ENCODE measurements at places on chromosomes 12 and 14. TPM values are rescaled to one million over a fixed set of nuclear protein-coding genes. Genes with fewer than 3 reads are reported as not detected.

ADAM21 gene
- total RNA-seq = 0.88 TPM

C12orf54 gene
- not detected for total RNA-seq

LRRC9 gene
- not detected for total RNA-seq

KHNYN gene
- total RNA-seq = 15.0 TPM

ZNF10 gene
- 3.0 TPM for total RNA-seq

GPR137C gene
- total RNA-seq = 0.49 TPM

LTA4H gene
- 85.7 TPM for total RNA-seq

AQP6 gene
- not detected for total RNA-seq

SIX4 gene
- 8.3 TPM for total RNA-seq

CD4 gene
- not detected for total RNA-seq

RAD52 gene
- total RNA-seq = 11.2 TPM

TAS2R19 gene
- total RNA-seq = 0.21 TPM

DNA sequence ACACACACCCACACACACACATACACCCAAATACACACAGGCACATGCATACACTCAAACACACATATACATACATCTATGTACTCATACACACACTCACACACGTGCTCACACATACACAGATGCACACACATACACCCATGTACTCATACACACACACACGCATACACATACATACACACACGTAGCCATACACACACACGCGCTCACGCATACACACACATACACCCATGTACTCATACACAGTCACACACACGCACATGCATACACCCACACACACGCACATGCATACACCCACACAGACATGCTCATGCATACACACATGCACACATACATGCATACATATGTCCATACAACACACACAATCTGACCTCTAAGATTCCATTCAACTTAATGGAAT lies 87.7 kb upstream of the ANO2 start:
- no peak for DNase-seq

GRCh38 chr12:132125736-132126135 lies 18.4 kb downstream of the DDX51 start:
- DNase-seq = no peak

DNA sequence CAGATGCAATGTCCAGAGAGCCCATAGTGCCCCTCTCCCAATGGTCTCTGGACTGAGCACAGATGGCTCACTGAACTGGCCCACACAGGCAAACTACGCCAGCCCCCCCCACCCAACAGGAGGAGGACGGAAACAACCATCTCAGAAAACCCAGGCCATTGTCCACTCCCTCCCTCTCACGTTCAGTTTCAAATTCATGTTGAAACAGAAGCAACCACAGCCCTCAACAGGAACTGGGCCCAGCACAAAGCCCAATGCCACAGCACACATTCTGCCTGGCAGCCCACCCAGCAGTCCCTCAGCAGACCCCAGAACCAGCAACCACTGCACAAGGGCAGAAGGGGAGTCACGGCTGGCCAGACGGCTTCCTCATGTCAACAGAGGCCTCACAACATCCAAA lies 10.6 kb downstream of the CCDC88C start:
- DNase-seq = no peak

DNA sequence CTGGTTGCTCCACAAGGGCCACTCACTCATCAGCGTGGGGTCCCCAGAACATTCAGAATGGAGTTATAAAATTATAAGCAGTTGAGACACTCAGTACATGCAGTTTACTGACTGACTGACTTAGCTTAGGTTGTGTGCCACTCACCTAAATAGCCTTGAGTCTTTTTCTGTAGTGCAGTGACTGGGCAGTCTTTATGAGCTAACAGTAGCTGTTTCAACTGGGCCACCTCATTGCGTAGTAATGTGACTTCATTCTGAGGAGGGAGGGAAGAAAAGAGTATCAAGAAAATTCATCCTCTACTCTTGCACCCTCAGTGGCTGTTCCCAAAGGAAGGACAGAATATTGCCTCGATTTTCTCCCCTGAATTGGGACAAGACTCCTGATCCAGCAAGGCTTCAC lies 15.8 kb upstream of the NPFF start:
- DNase-seq = no peak

DNA sequence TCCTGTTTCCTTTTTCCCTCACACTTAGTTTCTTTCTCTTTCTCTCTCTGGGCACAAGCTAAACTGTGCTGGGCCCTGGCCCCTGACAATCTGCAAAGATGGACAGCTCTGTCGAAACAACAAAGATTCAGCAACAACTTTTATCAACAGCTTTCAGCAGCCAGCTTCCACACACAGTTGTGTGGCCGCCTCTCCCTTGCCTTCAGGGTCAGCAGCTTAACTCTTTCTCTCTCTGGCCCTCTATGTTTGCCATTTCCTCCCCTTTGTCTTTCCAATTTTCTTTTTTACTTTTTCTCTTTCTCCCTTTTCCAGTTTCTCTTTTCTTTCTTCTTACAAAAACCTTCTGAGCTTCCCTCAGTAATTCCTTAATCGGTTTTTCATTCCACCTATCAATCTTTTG lies 43.3 kb downstream of the IQSEC3 start:
- DNase-seq = no peak

- DNase-seq = no peak
Observed at GRCh38 chr14:68333262-68333661, 459.6 kb downstream of the ZFP36L1 start.

DNA sequence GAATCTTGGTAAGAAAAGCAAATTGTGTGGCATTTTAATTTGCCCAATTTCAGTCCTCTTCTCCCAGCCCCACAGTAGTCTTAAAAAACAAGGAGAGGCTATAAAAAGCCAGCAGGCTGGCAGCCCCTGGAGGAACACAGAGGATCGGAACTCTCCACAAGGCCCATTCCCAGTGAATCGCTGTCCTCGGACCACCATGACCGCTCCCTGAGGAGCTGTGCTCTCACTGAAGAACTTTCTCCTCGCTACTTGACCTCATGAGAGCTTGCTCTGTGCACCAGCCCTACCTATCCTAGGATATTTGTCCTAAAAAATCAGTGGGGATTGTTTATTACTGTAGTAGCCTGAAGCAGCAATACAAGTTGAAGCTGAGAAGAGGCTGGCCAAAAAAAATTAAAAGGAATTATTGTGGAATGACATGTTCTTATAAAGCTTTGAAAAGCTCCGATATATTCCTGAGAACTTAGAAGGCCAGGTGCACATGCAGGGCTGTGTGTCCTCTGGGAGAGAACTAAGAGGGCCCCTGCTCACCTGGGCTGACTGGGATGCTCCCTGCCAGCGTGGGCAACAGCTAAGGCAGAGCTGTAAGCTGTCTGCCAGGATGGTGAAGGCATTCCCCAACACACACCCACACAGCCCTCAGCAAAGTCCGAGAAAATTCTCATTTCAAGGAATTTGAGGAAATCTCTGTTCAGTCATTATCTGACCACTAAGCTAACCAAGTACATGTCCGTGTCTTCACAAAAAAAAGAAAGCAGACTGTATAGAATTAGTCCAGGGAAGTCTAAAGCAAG lies 148.8 kb upstream of the SFSWAP start:
- DNase-seq = no peak

- DNase-seq = peak; percentile 45
Observed at GRCh38 chr12:122062832-122063693, 15.5 kb upstream of the MLXIP start.

DNA sequence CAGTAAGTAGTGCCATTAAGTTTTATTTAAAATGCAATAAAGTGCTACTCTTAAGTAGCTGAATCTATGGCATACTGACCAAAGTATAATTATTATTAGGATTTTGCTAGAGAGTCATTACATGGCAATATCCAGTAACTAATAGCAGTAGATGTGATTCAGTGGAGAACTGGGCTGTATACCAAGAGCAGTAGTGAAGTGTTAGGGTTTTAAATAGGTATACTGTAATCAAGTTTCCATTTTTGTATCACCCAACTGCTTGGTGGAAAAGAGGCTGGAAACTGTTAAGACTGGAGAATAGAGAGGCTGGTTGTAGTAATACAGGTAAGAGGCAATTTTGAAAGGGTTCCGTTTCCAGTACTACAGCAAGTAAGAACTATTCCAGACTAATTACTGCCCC lies 13.3 kb upstream of the LLPH start:
- DNase-seq = no peak

- DNase-seq = no peak
Observed at GRCh38 chr14:101925152-101925551, 39.2 kb upstream of the DYNC1H1 start.

DNA sequence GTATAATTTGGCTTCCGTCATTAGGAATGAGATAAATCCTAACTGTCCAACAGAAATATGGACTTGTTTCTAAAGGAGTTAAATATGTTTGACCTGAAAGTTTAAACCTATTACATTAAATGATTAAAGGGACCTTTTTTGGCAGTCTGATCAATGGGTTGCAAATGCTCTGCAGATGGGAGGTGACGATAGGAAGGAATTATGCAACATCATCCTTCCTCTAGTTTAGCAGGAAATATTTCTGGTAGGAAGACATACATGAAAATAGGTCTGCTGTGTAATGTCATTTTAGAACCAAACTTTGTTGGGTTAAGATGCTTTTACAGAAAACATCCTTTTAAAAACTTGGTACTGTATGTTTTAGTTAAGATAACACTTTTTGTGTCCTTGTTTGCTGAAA lies 2.6 kb downstream of the LRRC10 start:
- DNase-seq = no peak

GRCh38 chr14:80315681-80316080 lies 104.4 kb upstream of the DIO2 start:
- no peak for DNase-seq

- no peak for DNase-seq
Observed at GRCh38 chr14:24379907-24380730, 12.1 kb downstream of the NFATC4 start.

GRCh38 chr14:77603654-77604255 lies 12.7 kb downstream of the SPTLC2 start:
- peak; percentile 50 for DNase-seq
